Osteocyte (in vitro differentiated cells): ENCODE measurements at places on chromosomes 13 and 19. TPM values are rescaled to one million over a fixed set of nuclear protein-coding genes. Genes with fewer than 3 reads are reported as not detected.

GRCh38 chr19:1017906-1018305 is 3.0 kb downstream of the TMEM259 start:
- H3K4me1 ChIP-seq, result peaks cover 44% of the 10 kb centered on the region
- peak overlapping the region; percentile 18 for H3K27ac ChIP-seq
- DNase-seq, result no peak

DNA sequence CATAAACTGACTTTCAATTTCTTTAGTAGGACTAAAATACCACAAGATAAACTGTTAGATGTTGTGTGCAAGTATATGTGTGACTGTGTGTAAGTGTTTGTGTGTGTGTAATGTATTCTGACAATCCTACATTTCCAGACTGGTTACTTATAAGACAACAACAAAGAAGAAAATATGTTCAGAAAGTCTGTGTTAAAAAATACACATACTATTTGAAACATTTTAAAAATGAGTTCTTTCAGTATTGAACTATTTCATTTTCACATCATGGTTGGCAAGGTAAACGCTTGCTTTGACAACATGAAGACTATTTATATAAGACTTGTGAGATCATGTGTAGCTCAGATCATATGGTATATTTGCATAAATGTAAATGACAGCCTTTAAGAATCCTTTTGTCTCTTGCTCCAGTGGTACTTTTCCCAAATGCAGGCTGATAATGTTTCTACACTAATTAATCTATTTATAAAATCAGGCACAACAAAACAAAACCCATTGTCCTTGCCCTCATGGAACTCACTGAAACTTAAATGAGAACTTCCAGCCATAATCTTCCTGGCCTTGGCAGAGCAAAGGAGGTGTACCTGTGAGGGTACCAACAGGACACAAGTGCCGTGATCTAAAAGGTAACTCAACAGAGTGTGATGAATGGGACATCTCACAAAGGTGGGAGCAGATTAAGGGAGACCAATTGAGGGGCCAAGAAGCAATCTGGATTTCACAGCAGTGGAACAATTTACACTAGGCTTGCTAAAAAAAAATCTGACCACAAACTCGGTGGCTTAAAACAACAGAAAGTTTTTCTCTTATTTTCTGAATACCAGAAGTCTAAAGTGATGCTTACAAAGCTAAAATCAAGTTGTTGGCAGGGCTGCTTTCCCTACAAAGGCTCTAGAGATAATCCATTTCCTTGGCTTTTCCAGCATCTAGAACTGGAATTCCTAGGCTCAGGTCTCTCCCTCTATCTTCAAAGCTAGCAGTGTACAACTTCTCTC is 349.0 kb downstream of the TBC1D4 start:
- no peak overlapping the region for H3K4me3 ChIP-seq
- peaks cover 60% of the 10 kb centered on the region for H3K4me1 ChIP-seq
- peaks cover under 1% of the 10 kb centered on the region for H3K36me3 ChIP-seq
- H3K27ac ChIP-seq, result no peak overlapping the region
- DNase-seq, result no peak

DNA sequence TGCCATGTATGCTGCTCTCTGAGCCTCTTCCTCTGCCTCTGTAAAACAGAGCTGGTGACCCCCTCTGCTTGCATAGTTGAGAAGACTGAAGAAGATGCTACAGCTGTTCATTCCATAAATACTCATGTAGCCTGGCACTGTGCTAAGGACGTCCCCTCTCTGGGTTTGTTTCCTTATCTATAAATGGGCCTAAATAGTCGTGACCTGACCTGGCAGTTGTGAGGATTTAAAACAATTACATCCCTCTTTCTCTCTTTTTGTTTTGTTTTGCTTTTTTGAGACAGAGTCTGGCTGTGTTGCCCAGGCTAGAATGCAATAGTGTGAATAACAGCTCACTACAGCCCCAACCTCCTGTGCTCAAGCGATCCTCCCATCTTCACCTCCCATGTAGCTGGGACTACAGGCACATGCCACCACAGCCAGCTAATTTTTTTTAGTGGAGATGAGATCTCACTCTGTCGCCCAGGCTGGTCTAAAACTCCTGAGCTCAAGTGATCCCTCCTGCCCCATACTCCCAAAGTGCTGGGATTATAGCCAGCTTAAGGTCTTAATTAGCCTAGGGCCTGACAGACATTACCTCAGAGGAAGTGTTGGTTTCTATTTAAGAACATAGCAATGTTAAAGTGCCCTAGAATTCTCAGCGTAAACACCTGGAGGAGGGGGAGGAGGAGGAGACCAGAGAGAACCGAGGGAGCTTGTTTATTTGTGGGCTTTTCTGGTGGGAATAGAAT is 4.6 kb downstream of the WDR62 start:
- H3K4me3 ChIP-seq, result no peak overlapping the region
- H3K4me1 ChIP-seq, result peaks cover 10% of the 10 kb centered on the region
- no peak overlapping the region for H3K27ac ChIP-seq

DNA sequence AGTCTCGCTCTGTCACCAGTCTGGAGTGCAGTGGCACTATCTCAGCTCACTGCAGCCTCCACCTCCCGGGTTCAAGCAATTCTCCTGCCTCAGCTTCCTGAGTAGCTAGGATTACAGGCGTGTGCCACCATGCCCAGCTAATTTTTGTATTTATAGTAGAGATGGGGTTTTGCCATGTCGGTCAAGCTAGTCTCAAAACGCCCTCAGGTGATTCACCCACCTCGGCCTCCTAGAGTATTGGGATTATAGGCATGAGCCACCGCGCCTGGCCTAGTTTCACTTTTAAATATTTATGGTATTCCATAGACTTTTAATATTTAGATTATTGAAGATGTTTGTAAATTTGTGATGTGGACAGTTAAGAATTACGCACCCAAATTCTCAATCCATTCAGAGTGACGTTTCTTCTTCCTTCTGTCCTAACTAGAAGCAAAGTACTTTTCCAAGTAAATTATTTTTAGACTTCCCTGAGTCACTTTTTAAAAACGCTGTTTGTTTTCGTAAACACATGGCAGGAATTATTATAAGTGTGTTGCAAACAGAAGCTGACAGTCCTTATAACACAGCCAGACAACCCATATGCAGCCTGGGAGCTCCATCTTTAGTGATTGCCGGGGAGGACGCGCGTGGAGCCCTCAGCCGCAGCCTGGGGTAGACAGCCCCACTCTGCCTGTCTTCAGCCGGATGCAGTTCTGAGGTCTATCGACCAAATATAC is 131.7 kb downstream of the ATP11A start:
- H3K4me3 ChIP-seq, result no peak overlapping the region
- H3K27me3 ChIP-seq, result no peaks in the 10 kb centered on the region
- H3K4me1 ChIP-seq, result no peaks in the 10 kb centered on the region
- DNase-seq, result peak; percentile 44
- H3K27ac ChIP-seq, result no peak overlapping the region
- peaks cover 28% of the 10 kb centered on the region for H3K36me3 ChIP-seq

TMPRSS9 gene
- total RNA-seq, result 0.08 TPM in 1 of 2 replicates, not detected in the other

GRCh38 chr13:101473458-101473857 is 21.0 kb downstream of the ITGBL1 start:
- no peak overlapping the region for H3K4me3 ChIP-seq
- peak overlapping the region; percentile 81 for H3K27ac ChIP-seq
- H3K36me3 ChIP-seq, result peaks cover 66% of the 10 kb centered on the region
- no peak for DNase-seq

- H3K27ac ChIP-seq, result no peak overlapping the region
- peaks cover 8% of the 10 kb centered on the region for H3K27me3 ChIP-seq
- no peak overlapping the region for H3K4me3 ChIP-seq
Measured at GRCh38 chr13:112978561-112979405, 9.8 kb downstream of the MCF2L start.

DNA sequence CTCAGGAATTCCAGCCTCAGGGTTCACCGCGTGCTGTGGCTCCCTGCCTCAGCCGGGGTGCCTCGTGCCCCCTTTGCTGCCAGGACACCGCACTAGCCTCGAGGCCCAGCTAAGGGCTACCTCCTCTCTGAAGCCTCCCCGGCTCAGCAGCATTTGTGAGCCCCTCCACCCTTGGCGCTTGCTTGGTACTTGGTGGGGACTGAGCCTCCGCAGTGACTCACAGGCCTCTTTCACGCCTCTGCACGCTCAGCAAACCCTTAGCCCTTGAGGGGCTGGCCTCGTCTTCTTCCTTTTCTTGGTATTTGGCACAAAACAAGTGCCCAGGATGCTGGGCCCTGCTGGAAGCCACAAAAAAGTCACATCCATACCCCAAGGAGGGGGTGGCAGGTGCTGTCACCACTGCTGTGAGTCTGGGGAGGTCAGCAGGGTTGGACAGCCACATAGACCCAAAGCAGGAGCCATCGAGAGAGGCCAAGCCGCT is 85.4 kb upstream of the TM9SF2 start:
- no peak overlapping the region for H3K27ac ChIP-seq
- no peaks in the 10 kb centered on the region for H3K4me1 ChIP-seq
- H3K27me3 ChIP-seq, result peaks cover 31% of the 10 kb centered on the region

GRCh38 chr19:9018163-9018875 is 8.1 kb upstream of the MUC16 start:
- H3K27me3 ChIP-seq, result no peaks in the 10 kb centered on the region
- H3K4me3 ChIP-seq, result no peak overlapping the region
- no peaks in the 10 kb centered on the region for H3K4me1 ChIP-seq
- no peak overlapping the region for H3K27ac ChIP-seq

GRCh38 chr13:67238277-67238859 is 8.2 kb upstream of the PCDH9 start:
- H3K27me3 ChIP-seq, result no peaks in the 10 kb centered on the region
- DNase-seq, result no peak
- no peak overlapping the region for H3K27ac ChIP-seq
- H3K4me3 ChIP-seq, result no peak overlapping the region
- H3K4me1 ChIP-seq, result peaks cover 2% of the 10 kb centered on the region

DNA sequence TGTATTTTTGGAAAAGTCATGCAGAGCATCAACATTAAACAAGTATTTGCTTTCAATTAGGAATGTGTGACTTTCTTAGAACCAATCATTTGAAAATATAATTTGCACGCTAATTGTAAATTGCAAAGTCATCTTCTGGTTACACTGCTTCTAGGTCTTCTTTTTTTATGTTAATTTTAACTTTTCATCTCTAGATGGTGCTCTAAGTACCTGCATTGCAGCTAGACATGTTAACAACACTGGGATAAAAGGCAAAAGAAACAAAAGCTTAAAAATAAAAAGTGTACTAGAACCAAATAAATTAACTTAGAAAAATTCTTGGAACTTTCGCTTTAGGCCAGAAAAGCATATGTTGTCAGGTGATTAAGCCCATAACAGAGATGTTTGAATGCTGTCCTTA is 2758.2 kb downstream of the PCDH9 start:
- no peak for DNase-seq
- H3K4me1 ChIP-seq, result peaks cover 12% of the 10 kb centered on the region
- no peaks in the 10 kb centered on the region for H3K36me3 ChIP-seq

SOX1 gene
- not detected in 2 replicates for total RNA-seq

DNA sequence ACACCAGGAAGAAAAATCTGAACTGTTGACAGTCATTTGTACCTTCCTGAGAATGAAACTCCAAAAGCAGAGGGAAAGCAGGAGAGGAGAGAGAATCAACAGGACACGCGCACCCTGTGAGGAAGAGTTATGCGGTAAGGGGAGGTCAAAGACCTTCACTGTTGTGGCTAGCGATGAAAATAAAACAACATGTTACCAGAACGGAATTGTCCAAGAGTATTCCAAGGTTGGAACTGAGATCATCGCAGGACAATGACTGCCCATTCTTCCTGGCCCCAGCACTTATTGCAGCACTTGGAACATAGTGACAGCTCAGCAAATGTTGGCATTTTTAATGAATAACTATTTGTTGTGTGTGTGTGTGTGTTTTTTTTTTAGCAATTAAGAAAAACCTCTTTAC is 176.0 kb upstream of the TSC22D1 start:
- no peaks in the 10 kb centered on the region for H3K36me3 ChIP-seq
- peaks cover 7% of the 10 kb centered on the region for H3K4me1 ChIP-seq
- no peaks in the 10 kb centered on the region for H3K27me3 ChIP-seq
- no peak overlapping the region for H3K27ac ChIP-seq
- H3K4me3 ChIP-seq, result no peak overlapping the region

GRCh38 chr13:110297766-110298504 is 9.0 kb downstream of the COL4A1 start:
- H3K36me3 ChIP-seq, result peaks cover 29% of the 10 kb centered on the region
- H3K27ac ChIP-seq, result peak overlapping the region; percentile 79
- DNase-seq, result no peak
- H3K4me1 ChIP-seq, result peaks cover 92% of the 10 kb centered on the region
- H3K4me3 ChIP-seq, result peak overlapping the region; percentile 22
- H3K27me3 ChIP-seq, result no peaks in the 10 kb centered on the region

SERPINE3 gene
- not detected in 2 replicates for total RNA-seq

ZNF8 gene
- total RNA-seq, result 10.7 and 10.9 TPM in 2 replicates

SOX21 gene
- total RNA-seq, result not detected in 2 replicates

SIGLEC8 gene
- total RNA-seq, result not detected in 2 replicates

SH3GL1 gene
- 105 and 115 TPM in 2 replicates for total RNA-seq

DCLK1 gene
- 7.8 and 9.1 TPM in 2 replicates for total RNA-seq

ZC3H13 gene
- 39.3 and 44.3 TPM in 2 replicates for total RNA-seq

NXNL1 gene
- total RNA-seq, result not detected in 2 replicates

DNA sequence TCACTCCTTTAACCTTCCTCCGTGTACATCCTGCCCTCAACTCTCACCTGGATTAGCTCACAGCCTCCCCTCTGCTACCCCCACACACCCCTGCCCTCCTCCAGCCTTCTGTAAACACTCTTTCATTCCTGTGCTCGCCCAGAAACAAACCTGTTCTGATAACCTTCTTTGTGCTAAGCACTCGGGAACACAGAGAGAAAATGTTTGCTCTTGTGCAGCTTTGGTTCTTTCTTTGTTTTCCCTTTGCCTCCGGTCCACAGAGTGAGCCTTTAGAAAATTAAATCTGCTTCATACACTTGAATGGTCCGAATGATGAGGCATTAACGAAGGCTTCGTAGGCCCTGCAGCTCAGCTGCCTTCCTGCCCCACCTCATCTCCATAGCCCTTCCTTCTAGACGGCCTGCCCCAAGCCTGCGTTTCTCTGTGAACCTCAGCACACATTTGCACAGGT is 6.6 kb upstream of the ZDHHC20 start:
- H3K4me1 ChIP-seq, result no peaks in the 10 kb centered on the region
- H3K27me3 ChIP-seq, result peaks cover 24% of the 10 kb centered on the region
- no peak for DNase-seq
- H3K4me3 ChIP-seq, result no peak overlapping the region
- no peak overlapping the region for H3K27ac ChIP-seq
- peaks cover 2% of the 10 kb centered on the region for H3K36me3 ChIP-seq

- H3K4me3 ChIP-seq, result no peak overlapping the region
- H3K27me3 ChIP-seq, result peaks cover 10% of the 10 kb centered on the region
- H3K4me1 ChIP-seq, result no peaks in the 10 kb centered on the region
Measured at GRCh38 chr13:45303866-45304265, 37.1 kb downstream of the TPT1 start.

UHRF1 gene
- total RNA-seq, result 20.2 and 20.7 TPM in 2 replicates

DNA sequence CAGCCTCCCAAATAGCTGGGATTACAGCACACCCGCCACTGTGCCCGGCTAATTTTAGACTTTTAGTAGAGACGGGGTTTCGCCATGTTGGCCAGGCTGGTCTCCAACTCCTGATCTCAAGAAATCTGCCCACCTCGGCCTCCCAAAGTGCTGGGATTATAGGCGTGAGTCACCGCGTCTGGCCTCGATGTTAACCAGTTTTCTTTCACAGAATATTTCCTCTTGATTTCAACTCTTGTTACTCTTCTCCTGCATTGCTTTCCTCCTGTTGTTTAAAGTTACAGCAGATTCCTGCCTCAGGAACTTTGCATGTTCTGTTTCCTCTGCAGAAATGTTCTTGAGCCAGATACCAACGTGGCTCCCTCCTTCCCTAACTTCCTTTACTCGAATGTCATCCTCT is 3.7 kb upstream of the PEX11G start:
- no peaks in the 10 kb centered on the region for H3K36me3 ChIP-seq
- no peak overlapping the region for H3K27ac ChIP-seq
- DNase-seq, result no peak
- H3K27me3 ChIP-seq, result no peaks in the 10 kb centered on the region

- H3K27ac ChIP-seq, result no peak overlapping the region
- H3K27me3 ChIP-seq, result no peaks in the 10 kb centered on the region
- H3K4me1 ChIP-seq, result peaks cover 32% of the 10 kb centered on the region
- no peak for DNase-seq
- no peaks in the 10 kb centered on the region for H3K36me3 ChIP-seq
- no peak overlapping the region for H3K4me3 ChIP-seq
Measured at GRCh38 chr19:1837625-1838105, 10.6 kb downstream of the REXO1 start.
